ELF-1 (cell line): ENCODE measurements at places on chromosomes 1 and 21.
A peak's percentile ranks its signal among the peaks of the same experiment; 100 is the strongest.

DNA sequence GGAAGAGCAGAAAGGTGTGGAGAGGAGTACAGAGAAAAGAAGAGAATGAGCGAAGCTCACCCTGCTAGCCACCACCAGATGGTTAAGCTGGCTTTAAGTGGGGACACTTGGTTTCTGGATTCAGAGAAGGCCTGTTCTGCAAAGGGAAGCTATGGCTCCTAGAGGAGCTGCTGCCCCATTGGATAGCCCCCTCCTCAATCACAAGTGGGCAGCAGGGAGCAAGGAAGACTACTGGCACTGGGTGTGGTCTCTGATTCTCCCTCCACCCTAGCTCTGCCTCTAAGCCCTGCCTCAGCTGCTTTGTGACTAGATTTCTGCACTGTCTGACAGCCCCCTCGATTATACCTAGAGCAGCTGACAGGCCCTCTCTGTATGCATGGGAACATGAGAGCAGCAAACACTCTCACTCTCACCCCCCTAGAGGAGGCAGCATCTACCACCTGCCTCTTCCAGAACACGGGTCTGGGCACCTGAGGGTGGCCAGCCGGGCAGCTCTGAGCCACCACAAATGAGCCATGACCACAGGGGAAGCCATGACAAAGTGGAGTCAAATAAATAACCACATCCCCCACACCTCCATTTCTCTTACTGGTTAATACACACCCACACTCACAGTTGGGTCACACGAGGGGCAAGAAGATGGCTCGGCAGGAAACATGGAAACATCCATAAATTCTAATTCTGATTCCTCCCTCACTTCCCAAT lies 13.6 kb downstream of the PLEKHA6 start:
- DNase-seq: no peak

GRCh38 chr21:15730484-15731242 lies 881 bp downstream of the USP25 start:
- DNase-seq: peak; percentile 67

DNA sequence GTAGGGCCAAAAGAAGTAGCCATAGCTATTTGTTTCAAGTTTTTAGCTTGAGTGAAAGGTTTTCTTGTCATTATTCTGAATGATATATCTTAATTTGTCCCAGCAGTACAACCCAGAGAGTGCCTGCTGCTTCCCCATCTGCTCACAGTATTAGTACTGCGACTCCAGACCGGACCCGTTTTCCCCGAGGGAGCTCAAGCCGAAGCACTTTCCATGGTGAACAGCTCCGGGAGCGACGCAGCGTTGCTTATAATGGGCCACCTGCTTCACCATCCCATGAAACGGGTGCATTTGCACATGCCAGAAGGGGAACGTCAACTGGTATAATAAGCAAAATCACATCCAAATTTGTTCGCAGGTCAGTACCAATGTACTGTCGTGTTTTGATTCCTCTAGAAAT lies 37.2 kb upstream of the C1orf115 start:
- DNase-seq: no peak

DNA sequence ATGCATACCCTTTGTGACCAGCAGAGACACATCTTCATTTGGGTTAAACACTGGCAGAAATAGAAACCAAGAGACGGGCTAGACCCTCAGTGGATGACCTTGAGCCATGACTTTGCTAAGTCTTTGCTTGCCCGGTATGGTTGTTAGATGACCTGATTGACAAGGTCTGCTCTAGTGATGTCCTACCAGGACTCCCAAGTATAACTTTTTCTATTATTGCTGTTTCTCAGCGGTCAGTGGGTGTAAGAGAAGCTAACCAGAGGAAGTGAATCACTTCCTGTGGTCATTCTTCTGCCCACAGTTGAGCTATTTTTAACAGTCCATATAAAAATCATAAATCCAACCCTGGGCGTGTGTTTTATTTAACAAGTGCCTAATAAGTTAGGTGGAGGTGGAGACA lies 126.2 kb upstream of the ETS2 start:
- DNase-seq: no peak

GRCh38 chr21:14751602-14752344 lies 205.7 kb upstream of the SAMSN1 start:
- no peak for DNase-seq
